NAMALWA (cell line): ENCODE measurements at places on chromosomes 5 and 9.
A peak's percentile ranks its signal among the peaks of the same experiment; 100 is the strongest.

- no peak for DNase-seq
Measured at GRCh38 chr9:7791394-7791793, 8.2 kb downstream of the DMAC1 start.

DNA sequence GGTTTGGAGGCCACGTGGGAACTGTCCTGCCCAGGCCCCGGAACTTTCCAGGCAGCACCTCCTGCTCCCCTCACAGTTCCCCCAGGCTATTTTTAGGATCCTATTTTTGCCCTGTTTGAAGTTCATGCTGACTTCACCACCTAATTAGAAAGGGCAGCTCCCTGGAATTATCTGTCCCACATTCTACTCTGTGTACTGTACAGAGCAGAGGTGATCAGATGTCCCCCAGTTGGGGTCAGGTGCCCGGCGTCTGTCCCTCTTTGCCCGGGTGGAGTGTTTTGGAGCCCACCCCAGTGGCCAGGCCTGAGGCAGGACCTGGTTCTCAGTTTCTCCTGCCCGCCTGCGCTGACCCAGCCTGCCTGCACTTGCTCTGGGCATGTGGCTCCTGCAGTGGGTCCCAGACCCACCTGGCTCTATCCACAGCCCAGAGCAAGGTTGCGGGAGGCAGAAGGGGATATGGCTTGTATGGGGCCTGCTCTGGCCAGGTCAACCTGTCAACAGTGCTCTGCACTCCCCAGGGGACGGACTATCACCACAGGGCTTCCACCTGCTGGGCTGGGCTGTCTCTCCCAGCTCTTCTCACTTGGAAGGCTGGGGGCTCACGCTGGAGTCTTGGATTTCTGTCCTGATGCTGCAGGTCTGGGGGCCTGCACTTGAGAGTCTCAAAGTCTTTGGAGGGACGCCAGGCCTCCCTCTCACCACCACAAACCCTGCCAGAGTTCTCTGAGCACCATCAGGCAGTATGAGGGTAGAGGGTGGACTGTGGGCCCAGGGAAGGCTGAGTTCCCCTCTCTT, 268.3 kb downstream of the GADD45G start:
- DNase-seq = no peak

DNA sequence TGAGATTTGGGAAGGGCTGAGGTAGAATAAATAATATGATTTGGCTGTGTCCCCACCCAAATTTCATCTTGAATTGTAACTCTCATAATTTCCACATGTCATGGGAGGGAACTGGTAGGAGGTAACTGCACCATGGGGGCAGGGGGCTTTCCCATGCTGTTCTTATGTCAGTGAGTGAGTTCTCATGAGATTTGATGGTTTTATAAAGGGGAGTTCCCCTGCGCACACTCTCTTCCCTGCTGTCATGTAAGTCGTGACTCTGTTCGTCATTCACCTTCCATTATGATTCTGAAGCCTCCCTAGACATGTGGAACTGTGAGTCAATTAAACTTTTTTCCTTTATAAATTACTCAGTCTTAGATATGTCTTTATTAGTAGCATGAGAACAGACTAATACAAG, 115.5 kb upstream of the STARD4 start:
- no peak for DNase-seq

DNA sequence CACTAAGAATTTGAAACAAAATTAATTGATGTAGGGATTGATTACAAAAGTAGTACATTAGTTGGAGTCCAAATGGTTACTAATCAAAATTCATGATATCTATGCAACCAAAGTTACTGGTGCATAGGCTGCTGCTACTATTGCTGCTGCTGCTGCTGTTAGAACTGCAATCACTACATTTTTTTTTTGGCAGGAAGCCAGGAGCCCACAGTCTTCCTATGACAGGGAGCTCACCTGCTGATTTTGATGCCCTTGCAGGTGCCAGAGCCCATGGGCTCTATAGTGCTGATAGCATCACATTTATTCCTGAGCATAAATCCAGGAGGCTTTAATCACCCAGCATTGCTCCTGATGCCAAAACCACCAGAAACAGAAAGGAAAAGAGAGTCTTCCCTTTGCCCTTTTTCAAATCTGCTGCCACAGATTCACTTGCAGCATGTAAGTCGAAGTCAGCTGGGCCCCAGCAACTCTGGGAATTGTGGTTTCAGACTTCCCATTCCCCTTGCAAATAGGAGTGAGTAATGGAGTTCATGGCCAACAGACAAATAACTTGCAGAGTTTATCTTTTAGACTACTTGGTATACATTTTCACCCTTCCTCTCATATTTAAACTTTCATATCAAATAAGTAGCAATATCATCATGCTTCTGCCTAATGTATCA, 17.6 kb downstream of the SLCO6A1 start:
- no peak for DNase-seq

DNA sequence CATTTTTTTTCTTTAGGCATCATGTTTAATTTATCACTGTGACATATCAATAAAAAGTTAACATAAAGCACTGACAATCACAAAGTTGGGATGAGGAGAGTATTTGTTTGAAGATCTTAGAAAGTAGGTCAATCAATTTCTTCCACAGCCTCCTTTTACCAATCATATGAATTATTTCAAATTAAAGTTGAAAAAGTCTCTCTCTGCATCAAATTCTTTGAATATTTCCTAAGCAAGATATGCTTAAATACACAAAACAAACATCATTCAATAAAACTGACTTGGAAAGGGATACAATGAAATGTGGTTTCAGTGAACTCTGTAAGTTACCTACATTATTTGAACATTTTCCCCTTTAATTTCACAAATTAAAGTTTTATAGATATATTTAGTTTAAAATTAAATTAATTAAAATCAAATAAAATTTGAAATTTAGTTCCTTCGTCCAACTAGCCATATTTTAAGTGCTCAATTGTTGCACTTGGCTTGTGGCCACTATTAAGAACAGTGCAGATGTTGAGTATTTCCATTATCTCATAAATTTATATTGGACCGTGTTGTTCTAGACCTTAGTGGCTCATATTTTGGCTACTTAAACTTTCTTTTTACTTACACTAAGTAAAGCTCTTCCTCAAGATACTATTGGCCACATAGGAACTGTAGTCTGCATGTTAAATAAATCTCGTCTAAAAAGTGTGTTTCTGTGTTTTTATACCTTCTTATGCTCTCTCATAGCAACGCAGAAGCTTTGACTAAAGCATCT, 949.7 kb upstream of the NUDT12 start:
- no peak for DNase-seq

GRCh38 chr5:100832252-100833230, 70.5 kb downstream of the ST8SIA4 start:
- DNase-seq = no peak

DNA sequence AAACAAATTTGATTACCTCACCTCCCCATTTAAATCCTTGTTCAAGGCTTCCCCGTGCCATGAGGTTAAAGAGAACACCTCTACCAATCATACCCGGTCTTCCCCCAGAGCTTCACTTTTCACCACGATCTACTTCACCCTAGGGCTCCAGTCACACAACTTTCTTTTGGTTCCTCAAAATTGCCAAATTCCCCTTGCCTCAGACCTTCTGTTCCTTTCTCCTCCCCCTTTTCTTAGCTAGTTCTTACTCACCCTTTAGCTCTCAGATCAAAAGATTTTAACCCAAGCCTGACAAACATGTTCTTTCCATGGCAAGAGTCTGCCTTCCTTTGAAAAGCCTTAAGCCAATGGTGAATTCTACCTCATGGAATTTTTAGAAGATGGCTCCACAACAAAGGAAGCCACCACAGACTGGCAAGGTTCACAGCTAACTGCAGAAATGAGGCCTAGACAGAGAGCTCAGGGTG, 56.7 kb downstream of the MAPKAP1 start:
- peak; percentile 34 for DNase-seq

GRCh38 chr5:77770293-77771005, 5.7 kb downstream of the TBCA start:
- no peak for DNase-seq

GRCh38 chr9:278651-279050, 64.0 kb downstream of the DOCK8 start:
- DNase-seq = no peak

DNA sequence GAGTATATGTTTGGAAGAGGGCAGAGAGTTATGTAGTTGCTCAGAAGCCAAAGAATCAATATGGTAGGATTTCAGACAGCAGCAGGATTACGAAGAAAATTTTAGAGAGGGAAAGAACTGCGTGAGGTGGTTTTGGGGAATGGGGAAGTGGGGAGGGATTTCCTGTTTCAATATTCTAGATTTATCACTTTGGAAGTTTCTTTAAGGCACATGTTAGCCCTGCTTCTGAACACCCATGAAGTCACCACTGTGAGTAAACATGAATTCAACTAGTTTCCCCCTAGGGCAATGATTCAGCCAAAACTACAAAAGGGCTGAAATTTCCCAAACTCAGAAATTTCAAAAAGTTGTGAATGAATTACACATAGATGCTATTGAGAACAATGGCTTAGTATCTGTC, 132.2 kb downstream of the EBF1 start:
- no peak for DNase-seq

DNA sequence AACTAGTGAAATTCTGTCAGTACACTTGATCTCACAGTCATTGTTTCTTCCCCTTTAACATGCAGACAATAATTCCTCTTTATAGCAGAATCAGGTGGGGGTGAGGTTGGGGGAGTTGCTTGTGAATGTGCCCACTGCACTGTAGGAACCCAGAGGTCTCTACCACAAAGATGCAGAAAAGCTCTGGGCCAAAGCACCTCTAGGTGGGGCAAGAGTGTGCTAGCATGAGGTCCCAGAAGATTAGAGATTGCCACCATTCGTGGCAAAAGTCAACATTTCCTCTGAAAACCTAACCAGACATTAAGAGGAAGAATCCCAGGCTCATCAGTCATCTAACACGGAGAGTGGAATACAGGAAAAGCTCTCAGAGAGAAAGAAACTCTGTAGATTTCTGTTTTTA, 74.5 kb downstream of the PTCD2 start:
- peak; percentile 55 for DNase-seq

- DNase-seq = no peak
Measured at GRCh38 chr5:1797103-1797800, 2.4 kb downstream of the MRPL36 start.
